ENCODE measurements at places on chromosomes 2 and 18.

DNA sequence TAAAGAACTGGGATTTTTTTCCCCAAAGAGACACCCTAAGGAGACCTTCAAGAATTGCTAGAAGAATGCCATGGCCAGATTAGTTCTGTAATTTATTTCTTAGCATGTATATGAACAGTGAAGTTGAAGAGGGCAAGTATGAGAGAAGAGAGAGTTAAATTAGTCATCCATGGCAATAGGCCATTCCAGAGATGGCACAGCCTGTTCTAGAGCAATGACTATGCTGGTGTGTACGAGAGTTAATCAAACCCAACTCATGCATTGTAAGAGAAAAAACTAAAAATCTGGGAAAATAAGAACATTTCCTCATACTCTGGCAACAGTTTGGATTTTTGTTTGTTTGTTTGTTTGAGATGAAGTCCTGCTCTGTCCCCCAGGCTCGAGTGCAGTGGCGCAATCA, 112.1 kb upstream of the PIK3C3 start:
- no peak for DNase-seq

- DNase-seq = no peak
These were observed 12.8 kb downstream of the UPP2 start for GRCh38 chr2:158114516-158114915.

DNA sequence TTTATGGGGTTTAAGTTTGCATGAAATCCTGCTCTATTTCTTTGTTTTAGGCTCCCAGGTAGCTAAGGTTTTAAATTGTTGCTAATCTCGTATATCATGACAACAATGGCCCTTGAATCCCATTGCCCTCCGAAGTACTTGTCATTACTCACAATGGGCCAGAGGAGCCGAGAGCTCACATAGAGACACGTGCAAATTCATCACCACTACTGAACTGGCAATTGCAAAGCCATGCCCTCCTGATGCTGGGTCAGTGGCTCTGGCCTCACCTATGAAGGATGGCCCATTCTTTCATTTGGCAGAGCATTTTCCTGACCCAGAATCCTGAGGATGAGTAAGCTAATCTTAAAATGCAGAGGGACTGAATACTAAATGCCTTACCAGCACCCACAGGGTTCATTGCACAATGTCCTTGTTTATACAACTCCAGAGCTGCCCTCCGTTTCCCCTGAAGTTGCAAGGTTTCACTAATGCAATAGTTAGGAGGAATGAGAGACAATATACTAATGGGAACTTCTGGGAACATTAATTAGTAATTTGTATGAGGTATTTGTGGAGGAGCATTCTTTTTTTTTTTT, 71.6 kb upstream of the GAREM1 start:
- DNase-seq = no peak

GRCh38 chr18:12884406-12885323, 628 bp upstream of the PTPN2 start:
- DNase-seq = no peak

GRCh38 chr2:174699993-174700766, 64.1 kb downstream of the CHRNA1 start:
- DNase-seq = no peak

GRCh38 chr18:57234346-57234745, 87.5 kb downstream of the BOD1L2 start:
- DNase-seq = no peak

DNA sequence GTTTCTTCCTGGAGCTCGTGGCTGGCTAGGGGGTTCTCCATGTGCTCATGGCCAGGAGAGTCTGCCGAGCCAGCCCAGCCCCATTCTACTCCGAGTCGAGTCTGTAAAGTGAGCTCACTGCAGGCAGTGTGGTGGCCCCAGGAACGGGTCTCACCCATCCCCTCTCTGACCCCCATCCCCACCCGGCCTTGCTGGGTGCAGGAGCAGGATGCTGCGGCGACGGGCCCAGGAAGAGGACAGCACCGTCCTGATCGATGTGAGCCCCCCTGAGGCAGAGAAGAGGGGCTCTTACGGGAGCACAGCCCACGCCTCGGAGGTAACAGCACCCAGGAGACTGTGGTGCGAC, 1.4 kb downstream of the ANO7 start:
- DNase-seq = peak; percentile 65

- DNase-seq = no peak
These were observed 171.6 kb upstream of the TNP1 start for GRCh38 chr2:217031445-217031844.

GRCh38 chr18:7492385-7492784, 74.7 kb upstream of the PTPRM start:
- DNase-seq = no peak

DNA sequence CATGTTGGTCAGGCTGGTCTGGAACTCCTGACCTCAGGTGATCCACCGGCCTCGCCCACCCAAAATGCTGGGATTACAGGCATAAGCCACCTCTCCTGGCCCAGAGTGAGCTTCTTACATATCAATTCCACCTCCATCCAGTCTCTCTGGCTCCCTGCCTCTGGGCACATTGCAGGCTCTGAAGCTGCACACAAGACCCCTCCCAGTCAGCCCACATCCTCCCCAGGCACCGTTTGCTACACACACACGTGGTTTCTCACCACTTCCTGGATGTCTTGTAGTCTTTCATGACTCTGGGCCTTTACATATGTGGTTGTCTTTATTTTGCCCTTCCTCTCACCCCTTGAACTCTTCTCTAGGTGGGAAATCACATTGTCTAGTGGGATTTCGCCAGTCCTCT, 64.0 kb upstream of the CABLES1 start:
- peak; percentile 77 for DNase-seq

- no peak for DNase-seq
These were observed 618 bp downstream of the POLR2D start for GRCh38 chr2:127857265-127857808.

DNA sequence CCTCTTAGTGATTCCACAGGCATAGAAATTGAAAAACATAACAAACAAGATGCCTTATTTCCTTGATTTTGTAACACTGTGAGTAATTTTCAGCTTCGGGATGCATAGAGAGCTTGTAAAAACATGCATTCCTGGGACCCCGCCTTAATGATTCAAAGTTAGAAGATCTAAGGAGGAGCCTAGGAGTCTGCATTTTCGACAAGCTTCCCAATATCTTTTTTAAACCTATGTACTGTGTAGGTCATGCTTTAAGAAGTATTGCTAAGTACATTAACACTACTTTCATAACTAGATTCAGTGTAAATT, 109.8 kb upstream of the ZNF516 start:
- DNase-seq = no peak

- DNase-seq = no peak
These were observed 72.5 kb upstream of the RGPD5 start for GRCh38 chr2:109721626-109722025.

DNA sequence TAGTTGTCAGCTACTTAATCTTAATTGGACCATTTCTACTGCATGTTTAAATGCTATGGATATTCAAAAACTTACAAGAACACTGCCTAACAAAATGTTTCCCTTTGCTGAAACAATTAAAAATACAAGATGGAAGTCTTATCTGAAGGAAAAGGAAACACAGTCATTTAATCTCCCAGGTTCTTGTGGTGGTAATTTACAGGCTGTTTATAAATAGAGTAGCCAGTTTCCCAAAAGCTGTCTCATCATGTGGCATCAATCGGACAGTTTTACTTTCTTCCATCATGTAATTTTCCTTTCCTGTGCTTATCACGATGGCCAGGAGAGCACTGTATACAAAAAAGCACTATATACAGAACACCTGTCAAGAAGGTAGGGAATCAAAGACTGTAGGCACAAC, 368.1 kb downstream of the ZEB2 start:
- no peak for DNase-seq

- no peak for DNase-seq
These were observed 230.8 kb upstream of the CHAC2 start for GRCh38 chr2:53536583-53537361.

DNA sequence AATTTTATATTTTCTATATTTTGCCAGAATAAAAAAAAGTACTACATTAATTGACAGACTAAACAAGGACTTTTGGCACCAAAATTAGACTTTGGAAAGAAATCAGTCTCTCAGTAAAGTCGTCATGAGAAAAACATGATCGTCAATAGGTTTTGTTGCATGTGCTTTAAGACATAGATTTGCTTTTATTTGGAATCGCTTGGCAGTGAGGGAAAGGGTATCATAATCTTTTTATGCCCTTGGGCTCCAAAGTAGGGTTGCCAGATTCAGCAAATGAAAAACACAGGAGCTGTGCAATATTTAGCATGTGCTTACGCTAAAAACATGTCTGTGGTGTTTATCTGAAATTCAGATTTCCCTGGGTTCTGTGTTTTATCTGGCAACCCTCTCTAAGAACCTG, 177.6 kb downstream of the LAMA1 start:
- DNase-seq = no peak
